Fibroblast of skin of scalp (primary cell): ENCODE measurements at places on chromosomes 4 and X.
A peak's percentile ranks its signal among the peaks of the same experiment; 100 is the strongest.

- DNase-seq: no peak
These were observed 522.6 kb downstream of the IL15 start for GRCh38 chr4:142158980-142159379.

DNA sequence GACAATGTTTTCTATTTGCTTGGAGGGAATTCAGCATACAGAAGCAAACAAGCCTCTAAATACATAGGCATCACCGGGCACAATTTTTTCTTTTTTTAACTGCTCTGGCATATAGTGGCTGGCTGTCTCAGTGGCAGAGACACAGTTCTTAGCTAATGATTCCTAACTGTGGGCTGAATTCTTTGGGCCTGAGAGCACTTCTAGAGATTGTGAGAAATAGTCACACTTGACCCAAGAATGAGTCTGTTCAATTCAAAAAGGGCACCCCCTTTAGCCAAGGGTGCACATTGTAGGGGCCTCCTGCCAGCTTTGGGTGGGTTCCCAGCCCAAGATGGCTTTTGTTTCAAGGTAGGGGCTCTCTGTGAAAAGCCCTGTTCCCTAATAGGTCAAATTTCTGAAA is 345.7 kb downstream of the ARHGAP10 start:
- DNase-seq: no peak

- DNase-seq: no peak
These were observed 7.9 kb upstream of the CFP start for GRCh38 chrX:47637546-47638195.

- no peak for DNase-seq
These were observed 31.0 kb upstream of the HTRA3 start for GRCh38 chr4:8238515-8239053.

DNA sequence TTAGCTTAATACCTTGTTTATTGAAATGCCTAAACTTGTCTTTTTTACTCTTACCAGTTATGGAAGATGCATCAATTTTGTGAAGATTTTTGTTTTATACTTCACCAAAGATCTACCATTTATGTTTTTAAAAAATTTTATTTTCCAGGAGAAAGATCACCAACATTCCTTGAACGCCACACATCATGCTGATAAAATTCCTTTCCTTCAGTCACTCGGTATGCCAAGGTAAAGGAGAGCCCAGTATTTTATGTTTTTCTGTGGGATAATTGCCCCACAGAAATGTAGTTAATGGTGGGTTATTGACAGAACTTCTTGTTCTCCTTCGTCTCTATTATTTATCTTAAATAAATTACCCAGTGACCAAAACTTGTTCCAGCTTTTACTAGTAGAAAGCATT is 217.0 kb downstream of the GC start:
- no peak for DNase-seq

- no peak for DNase-seq
These were observed 311.7 kb upstream of the TAPT1 start for GRCh38 chr4:16537926-16538325.

- DNase-seq: peak; percentile 93
These were observed at the start of gene CD99 for GRCh38 chrX:2690856-2691542. CD99 (plus strand) TSS chrX:2691295; CDS start chrX:2691361, 66 bp downstream.

DNA sequence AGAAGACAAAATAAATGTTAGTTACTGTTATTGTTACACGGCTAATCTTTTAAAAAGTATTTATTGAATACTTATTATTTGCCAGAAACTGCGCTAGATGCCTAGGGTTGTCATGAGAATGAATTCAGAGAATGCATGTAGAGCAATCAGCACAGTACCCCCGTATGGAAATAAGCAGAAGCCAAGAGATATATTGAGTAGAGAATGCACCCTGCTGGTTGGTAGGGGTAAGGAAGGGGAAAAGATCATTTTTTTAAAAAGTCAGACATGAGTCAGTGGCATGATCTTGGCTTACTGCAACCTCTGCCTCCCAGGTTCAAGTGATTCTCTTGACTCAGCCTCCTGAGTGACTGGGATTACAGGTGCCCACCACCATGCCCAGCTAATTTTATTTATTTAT is 13.1 kb upstream of the DRP2 start:
- peak; percentile 47 for DNase-seq

GRCh38 chr4:100889898-100890297 is 372.1 kb upstream of the EMCN start:
- no peak for DNase-seq

DNA sequence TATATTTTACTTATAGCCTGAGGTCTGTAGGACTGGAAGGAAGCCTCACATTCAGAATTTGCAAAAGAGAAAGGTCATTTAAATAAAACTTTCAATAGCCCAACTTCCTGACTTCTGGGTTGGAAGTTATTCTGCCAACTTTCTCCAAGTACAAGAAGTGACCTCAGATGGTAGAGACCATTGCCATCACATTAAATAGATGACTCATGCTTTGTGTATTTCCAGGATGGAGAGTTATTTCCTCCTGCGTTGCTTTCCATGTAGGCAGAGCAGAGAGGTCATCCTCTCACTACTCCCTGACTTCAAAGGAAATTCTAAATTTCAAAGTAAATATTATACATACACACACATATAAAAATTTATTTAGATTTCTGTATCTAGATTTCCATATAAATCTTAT is 73.0 kb upstream of the NR3C2 start:
- DNase-seq: no peak

GRCh38 chrX:135264206-135264605 is 12.3 kb downstream of the ETDA start:
- no peak for DNase-seq

DNA sequence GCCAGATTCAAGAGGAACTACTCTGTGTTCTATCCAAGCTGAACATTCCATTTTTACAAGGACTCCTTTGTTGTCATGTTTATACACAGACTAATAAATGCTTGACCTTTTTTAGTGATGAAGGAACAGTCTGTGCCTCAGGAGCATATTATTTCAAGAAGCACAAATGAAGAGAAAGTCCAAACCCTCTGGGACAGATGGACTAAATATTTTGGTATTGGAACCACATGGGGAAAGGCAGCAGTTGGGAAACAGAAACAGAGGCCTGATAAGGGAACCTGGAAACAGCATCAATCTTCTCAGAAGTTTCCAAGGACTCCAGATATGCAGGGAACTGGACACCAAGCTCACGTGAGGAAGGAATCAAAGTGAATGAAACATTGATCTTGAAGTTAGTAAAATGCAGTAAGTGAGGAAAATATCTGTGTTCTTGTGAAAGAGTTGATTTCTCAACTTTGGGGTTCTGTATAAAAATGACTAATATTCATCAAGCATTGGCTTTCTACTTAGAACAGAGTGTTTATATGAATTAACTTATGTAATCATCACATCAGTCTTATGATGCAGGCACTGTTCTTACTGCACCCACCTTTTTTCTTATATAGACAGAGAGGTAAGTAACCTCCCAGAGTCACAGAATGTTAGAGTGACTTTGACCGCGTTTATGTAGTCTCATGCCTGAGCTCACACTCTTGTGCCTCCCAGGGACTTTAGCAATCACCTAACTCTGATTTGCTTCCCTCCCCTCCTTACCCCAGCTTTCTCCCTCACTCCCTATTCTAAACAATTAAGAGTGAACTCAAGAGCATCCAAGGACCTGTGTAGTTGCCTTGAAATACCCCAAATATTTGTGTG is 148.9 kb upstream of the JADE1 start:
- peak; percentile 11 for DNase-seq

DNA sequence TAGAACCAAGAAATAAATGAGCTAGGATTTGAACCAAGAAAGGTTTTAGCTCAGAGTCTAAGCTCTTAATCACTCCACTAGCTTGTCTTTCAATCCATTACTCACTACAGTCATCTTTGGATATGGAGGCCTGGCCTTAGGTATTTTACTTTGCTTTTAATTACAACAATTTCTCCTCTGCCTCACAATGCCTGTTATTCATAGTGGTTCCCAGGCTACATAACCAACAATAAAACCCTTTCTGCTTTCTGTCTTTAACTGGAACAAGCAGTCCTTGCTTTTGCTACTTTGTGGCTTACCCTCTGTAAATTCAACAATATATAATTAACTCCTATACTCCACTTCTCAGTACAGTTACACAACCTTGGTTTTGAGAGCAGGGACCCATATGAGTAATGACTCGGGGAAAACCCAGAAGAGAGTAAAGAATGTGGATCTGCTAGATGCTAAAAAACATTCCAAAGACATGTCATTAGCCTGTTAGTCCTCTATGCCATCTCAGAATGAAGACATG is 94.7 kb upstream of the NAP1L5 start:
- peak; percentile 87 for DNase-seq

- no peak for DNase-seq
These were observed 39.7 kb downstream of the AKAP4 start for GRCh38 chrX:50161127-50161526.

- no peak for DNase-seq
These were observed 13.0 kb downstream of the SLC16A2 start for GRCh38 chrX:74434336-74434735.

DNA sequence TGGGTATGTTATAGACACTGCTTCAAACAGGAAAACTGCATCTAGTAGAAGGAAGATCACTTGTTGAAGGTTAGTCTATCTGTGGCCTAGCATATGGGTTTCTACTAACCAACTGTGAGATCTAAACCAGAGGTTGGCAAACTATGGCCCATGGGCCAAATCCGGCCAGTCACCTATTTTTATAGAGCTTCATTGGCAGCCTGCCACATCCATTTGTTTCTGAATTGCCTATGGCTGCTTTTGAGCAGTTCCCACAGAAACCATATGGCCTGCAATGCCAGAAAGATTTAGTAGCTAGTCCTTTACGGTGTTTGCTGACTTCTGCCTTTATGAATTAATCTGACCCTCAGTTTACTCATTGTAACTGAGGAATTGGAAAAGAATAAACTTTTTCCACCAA is 71.1 kb downstream of the MID1 start:
- DNase-seq: no peak

DNA sequence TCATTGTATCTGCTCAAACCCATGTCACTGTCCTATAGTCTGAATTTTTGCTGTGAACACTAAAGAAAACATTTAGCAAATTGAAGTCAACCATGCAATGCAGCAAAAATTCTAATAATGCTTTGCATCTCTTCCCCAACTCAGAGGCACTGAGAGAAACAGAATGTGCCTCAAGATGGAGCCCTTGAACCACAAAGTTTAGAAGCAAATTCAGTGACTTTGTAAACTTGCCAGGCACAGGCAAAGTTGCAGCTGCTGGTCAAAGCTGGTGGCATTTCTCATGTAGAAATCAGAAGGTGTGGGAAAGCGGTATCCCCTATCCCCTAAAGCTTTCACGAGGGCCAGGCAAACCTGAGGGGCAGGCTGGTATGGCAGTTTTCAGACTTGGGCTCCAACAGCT is 121.7 kb upstream of the DIPK2B start:
- peak; percentile 91 for DNase-seq

GRCh38 chrX:13215729-13216128 is 104.1 kb downstream of the ATXN3L start:
- DNase-seq: peak; percentile 54

DNA sequence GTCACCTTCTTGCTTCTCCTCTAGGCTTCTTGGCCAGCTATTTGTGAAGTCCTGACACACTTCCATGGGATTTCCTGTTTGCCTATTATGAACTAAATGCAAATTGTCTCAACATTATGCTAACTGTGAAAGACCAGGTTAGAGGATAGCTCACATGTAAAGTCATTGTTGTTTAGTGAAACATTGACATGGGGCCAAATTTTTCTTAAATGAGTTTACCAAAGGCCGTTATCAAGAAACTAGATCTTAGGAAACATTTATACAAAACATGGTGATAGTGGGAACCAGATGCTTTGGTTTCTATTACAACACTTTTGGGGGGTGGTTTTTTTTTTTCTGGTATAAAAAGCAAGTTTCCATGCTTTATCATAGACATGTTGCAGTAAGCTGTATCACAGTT is 466.8 kb upstream of the FAM241A start:
- peak; percentile 41 for DNase-seq

GRCh38 chr4:84957514-84958420 is 8.7 kb downstream of the WDFY3 start:
- peak; percentile 18 for DNase-seq

GRCh38 chr4:174047363-174047762 is 236.1 kb downstream of the FBXO8 start:
- DNase-seq: no peak

DNA sequence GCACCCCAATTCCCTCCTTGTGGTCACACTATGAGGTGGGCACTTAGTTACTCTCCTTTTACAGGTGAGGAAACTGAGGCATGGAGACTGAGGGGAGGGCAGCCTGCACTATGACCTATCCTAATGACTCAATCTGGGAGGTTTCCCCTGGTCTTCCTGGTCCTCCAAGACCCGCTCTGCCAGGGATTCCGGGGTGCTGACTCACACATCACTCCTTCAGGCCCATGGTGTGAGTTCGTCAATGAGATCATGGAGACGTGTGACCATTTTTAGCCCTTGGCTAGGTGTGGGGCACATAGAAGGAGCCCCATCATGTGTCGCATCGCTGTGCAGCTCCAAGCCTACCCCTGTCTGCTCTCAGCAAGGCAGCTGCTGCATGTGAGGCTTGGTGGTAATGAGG is 32.4 kb upstream of the BCOR start:
- peak; percentile 64 for DNase-seq

- DNase-seq: no peak
These were observed 77.8 kb downstream of the SHROOM2 start for GRCh38 chrX:9864011-9864410.

DNA sequence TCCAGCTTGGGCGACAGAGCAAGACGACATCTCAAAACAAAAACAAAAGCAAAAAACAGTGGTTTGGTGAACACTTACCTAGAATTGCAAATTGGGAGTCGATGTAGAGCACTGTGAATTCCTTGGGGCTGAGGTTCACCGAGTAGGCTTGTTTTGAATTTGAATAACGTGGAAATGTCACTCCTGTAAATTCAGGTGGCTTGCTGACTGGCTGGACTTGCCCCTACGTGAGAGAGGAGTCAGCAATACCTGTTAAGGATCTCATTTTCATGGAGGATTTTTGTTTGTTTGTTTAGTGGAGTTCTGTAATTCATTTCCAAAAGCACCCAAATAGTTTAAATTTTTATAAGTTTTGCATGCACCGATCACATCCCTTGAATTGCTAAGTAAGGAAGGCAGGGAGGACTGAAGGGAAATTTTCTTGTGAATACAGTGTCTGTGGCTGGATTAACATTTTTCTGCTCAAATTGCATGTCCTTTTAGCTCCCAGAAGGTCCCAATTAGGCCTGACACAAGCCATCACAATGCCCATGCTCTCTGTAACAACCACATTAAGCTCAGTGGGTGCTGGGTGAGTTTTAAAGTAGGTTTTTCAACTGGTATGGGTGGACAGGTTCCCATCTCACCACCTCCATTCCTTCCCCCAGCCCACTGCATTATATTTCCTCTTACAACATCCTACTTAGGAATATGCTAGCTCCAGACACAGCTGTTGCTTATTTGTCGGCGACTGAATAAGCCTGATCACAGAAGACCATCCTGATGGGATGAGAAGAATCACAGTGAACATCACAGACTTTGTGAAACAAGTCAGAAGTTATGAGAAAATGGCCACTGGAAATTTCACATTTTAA is 58.5 kb upstream of the TTC29 start:
- peak; percentile 44 for DNase-seq

DNA sequence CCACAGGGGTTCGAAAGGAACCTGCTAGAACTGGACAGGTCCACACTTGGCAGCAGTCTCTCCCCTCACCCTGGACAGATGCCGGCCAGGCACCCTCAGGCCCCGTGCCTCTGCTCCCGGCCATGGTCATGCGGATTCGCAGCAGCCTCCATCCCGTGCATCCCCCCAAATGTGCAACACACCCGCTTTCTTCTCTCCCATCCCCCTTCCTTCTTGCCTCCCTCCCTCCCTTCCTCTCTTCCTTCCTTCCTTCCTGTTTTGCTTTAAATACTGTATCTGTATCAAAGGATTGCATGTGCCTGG is 35.0 kb upstream of the HMX1 start:
- no peak for DNase-seq
